ENCODE measurements at places on chromosomes 3 and 15.

- DNase-seq, result no peak
Observed at GRCh38 chr3:37729119-37729518, 132.6 kb upstream of the CTDSPL start.

DNA sequence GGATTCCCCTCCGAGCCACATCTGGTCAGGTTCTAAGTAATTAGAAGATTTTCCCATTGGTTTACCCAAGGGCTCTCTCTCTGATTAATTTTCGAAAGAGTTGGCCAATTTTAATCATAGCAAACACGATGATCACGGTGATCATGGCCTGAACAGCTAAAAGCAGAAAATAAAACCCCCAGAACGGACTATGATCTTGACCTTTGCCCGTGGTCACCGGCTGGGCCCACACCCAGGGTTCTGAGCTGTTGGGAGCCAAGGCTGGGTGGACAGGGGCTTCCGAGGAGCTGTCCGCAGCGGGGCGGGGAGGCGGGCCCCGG, 2.6 kb downstream of the GP5 start:
- no peak for DNase-seq

DNA sequence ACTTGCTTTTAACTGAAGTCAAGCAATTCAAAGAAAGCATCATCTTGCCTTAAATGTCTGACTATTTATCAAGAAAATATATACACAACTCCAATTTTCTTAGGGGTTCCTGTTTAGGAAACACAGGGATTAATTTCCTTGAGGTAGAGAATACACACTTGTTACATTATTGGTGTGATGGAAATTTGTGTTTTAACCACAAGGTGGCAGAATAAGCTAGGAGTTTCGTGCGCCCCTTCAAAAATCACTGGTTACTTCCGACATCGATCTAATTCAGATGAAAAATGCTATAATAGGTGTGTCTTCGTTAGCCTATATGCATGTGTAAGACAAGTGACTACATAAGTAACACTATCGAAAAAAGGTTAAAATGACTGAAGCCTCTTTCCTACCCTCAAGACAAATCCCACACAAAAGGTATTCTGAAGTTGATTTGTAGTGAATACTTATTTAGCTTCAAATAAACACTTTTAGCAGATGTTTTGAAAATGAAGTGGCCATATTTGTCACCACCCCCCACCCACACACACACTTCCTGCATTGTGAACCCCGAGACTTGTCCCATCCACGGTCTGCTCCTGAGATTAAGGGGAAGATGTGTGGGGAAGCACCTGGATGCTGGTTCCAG, 246.5 kb downstream of the ROBO1 start:
- DNase-seq, result no peak

DNA sequence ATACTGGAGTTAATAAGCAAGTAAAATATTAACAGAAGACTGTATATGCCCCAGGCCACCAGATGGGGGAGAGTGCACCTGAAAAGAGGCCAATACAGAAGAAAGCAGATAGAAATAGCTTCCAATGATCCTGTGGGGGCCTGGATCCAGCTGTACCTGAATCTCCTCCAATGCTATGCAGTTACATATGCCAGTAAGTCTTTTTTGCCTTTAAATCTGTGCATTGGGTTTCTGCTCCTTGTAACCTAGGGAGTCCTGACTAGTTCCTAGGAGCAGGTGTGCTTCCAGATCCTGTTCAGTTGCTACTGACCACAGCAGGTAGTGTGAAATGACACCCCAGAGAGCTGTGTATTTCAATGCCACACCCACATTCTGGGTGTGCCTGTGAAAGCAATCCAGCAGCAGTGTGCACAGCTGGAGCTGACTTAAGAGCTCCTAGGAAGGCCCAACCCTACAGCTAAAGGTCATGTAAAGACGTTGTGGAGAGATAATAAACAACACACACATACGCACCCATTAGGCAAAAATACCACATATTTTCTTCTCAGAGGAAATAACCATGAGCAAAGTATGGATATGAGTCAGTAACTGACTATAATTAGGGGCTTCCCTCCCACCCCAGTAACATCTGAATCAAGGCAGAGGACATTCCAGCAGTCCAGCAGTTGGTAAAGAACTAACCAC, 62.2 kb upstream of the AKAP13 start:
- no peak for DNase-seq

DNA sequence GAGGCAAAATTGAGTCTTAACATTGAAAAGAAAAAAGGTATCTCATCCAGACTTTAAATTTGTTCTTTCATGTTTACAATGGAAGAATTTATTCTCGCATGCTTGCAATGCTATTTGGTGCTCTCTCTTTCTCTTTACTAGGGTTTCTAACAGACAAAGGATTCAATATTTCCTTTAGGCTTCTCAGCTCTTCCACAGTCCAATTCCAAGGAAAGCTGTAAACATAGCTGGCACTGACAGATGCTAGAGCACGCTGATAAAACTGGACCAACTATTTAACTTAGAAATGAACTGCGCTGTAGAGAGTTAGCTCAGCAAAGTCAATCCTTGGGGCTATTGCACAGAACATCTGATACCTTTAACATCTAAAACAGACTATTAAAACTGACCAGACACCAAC, 81.3 kb downstream of the PDZRN3 start:
- DNase-seq, result no peak

GRCh38 chr3:27353221-27353620, 16.0 kb downstream of the NEK10 start:
- DNase-seq, result no peak

- no peak for DNase-seq
Observed at GRCh38 chr3:62134061-62134496, 239.3 kb downstream of the FEZF2 start.

DNA sequence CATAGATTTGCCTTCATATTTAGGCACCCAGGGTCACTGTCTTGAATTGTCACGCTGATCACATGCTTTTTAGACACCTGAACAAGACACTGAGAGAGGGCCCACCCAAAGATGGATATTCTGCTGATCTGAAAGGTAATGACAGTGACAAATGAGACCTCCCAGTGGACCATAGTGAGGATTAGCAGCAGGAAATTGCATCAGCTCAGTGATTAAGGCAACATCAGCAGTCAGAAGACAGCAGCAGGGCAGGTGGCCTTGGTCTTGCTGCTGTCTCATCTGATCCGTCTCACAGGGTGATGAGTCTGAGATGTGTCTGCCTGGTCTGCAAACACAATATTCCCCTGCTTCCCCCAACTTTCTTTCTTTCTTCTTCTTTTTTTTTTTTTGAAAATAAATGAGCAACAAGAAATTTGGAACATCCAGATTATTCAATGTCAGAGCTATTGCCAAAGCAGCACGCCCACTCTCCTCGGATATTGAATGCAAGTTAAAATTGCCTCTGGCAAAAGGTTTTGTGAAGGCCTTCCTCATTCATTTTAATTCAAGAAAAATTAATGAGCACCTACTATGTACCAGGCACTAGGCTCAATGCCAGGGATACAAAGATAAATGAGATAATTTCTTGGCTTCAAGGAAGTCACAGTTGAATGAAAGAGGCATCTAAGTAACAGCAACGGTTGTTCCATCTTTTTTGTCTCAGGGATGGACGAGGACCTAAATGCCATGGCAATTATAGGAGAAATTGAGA, 14.1 kb downstream of the OTOL1 start:
- DNase-seq, result no peak

DNA sequence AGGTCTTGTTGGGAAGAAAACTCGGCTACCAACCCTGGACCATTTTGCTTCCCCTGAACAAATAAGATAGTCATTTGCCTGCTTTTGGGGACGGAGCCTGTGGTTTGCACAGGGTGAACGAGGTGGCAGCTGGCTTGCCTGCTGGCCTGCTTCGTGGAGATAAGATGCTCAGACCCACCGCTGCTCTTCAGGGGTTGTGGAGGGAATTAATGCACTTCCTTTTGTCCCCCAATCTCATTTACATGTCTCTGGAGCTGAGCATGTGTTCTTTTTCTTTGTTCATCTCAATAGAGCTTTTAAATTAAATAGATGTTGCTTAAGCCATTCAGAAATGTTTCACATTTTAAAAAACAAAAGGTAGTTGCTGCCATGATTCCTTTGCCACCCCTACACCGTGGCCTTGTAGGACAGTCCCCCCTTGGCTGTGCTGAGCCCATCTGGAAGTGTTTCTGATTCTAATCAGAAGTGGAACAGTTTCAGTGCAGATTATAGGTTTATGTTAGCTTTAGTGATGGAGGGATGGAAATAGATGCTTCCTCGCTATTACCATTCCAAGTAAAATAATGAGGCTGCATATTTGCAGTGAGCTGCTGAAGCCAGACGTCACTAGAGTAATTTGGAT, 25.6 kb downstream of the APBA2 start:
- DNase-seq, result no peak

- DNase-seq, result no peak
Observed at GRCh38 chr3:156389449-156389950, 165.4 kb downstream of the SSR3 start.

- DNase-seq, result no peak
Observed at GRCh38 chr15:79629687-79630086, 197.6 kb downstream of the MINAR1 start.

DNA sequence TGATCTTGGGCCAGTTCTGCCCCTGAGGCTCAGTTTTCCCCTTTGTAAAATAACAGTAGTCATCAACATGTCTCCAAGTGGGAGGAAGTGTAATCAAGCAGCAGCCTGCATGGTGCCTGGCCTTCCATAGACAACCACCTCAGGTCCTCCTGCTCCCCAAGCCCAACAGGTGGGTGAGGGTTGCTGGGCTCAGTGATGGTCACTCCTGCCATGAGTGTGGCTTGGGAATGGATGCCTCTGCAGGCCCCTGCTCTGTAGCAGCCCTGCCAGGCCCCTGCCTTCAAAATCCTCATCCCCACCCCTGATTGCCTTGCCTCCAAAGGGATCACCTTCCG, 59.1 kb upstream of the SLC6A1 start:
- DNase-seq, result no peak

DNA sequence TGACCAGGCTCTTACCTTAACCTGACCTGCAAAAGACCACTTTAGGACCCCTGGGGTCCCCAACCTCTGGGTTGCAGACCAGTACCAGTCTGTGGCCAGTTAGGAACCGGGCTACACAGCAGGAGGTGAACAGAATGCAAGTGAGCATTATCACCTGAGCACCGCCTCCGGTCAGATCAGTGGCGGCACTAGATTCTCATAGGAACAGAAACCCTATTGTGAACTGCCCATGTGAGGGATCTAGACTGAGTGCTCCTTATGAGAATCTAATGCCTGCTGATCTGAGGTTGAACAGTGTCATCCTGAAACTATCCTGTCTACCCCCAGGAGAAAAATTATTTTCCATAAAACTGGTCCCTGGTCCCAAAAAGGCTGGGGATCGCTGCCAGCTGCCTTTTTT, 20.3 kb downstream of the CHP1 start:
- DNase-seq, result no peak

GRCh38 chr15:48422401-48422800, 91.2 kb downstream of the DUT start:
- no peak for DNase-seq

GRCh38 chr3:44430466-44430865, 47.0 kb downstream of the ZNF445 start:
- DNase-seq, result no peak

- no peak for DNase-seq
Observed at GRCh38 chr15:51801391-51801835, 28.0 kb upstream of the TMOD3 start.

DNA sequence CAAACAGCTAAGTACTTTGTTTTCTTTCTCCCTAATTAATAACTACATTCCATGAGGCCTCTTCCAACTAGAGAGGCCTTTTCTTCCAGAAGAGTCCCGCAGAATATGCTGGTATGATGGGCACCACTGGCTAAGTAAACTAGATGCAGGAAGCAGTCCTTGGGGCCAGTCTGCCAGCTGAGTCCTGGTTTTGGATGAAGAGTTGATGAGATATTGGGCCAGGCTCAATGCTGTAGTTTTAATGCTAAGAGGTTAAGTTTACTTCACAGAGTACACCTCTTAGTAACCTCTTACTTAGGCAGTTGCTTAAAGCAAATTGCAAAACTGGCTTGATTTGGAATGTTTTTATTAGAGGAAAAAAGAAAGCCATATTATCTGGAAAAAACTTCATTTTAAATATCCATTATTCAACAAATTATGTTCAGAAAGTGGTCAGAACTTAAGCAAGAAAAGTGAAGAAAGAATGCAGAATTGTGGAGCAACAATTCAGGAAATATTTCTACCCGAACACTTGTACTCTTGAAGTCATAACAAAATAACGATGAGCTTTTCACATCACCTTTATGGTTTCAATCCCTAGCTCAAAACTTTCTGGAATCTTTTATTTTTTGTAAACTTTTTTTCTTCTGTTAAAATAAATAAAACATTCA, 178.4 kb upstream of the CDIN1 start:
- no peak for DNase-seq

DNA sequence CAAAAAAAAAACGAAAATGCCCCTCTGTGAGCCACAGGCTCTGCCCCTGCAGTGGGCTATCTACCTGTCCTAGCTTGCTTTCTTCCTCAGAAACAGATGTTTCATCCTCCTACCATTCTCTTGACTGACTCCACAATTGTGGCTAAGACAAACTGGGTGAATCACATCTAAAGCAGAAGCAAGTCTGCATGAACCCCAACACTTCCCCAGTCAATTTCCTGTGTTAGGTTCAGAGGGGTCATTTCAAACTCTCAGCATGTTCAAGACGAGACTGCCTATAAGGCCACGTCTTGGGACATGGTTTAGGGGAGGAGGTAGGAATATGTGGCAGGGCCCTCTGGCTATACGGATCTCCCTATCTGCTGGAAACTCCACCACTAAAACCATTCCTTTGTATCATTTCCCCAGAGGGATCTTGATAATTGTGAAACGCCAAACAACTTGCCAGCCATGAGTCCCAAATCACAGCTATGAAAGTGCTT, 28.6 kb upstream of the ANKDD1A start:
- DNase-seq, result no peak

- DNase-seq, result no peak
Observed at GRCh38 chr15:85116494-85116893, 134.8 kb downstream of the PDE8A start.

GRCh38 chr15:71187526-71187925, 72.3 kb downstream of the THSD4 start:
- no peak for DNase-seq

- no peak for DNase-seq
Observed at GRCh38 chr3:132047209-132047608, 12.4 kb upstream of the CPNE4 start.

DNA sequence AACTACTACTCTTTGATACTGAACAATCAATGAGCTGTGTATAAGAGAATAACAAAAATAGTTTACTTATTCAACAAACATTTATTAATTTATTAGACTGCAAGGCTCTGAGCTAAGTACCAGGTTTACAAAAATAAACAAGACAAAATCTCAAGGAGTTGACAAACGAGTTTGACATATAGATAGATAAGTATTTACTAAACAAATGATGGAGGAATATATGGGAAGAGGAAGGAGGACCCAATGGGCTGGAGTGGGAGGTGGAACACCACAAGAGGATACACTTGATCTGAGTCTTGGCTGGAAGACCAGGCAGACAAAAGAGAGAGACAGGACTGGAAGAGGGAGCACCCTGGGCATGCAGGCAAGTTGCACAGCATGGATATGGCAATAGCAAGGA, 47.5 kb upstream of the FSIP1 start:
- DNase-seq, result no peak

GRCh38 chr3:9078561-9079240, 115.4 kb upstream of the RAD18 start:
- DNase-seq, result no peak

Data from stimulated activated naive CD4-positive, alpha-beta T cell (primary cell).